ENCODE measurements at places on chromosomes 16 and 17. TPM values are rescaled to one million over a fixed set of nuclear protein-coding genes. Genes with fewer than 3 reads are reported as not detected.

PRAC2 gene
- total RNA-seq = not detected

LPCAT2 gene
- 0.42 TPM for total RNA-seq

CLEC10A gene
- not detected for total RNA-seq

RCVRN gene
- 0.38 TPM for total RNA-seq

GUCY2D gene
- total RNA-seq = not detected

MFSD11 gene
- 17.9 TPM for total RNA-seq

TCAP gene
- total RNA-seq = 2.3 TPM

CSH2 gene
- not detected for total RNA-seq

TBC1D3G gene
- total RNA-seq = not detected

TOP2A gene
- 5.3 TPM for total RNA-seq

WWP2 gene
- 69.4 TPM for total RNA-seq

TEX14 gene
- 0.16 TPM for total RNA-seq

PRSS8 gene
- not detected for total RNA-seq

LRRC37A gene
- total RNA-seq = 10.0 TPM

PPM1E gene
- total RNA-seq = 0.02 TPM

HOXB3 gene
- 2.6 TPM for total RNA-seq

FOXC2 gene
- not detected for total RNA-seq

WSB1 gene
- 115 TPM for total RNA-seq

AURKB gene
- total RNA-seq = 1.7 TPM

Measured in activated B cell treated with CpG ODN at 0.5 μM for 24 hours (primary cell).